Stimulated activated CD4-positive, alpha-beta T cell treated with anti-CD3 and anti-CD28 coated beads, Interleukin-1b, Interleukin-23, amount 100 ng/mL, for 48 hours (primary cell): ENCODE measurements at places on chromosomes 11 and 22.

GRCh38 chr11:93128574-93128973, 69.2 kb downstream of the SLC36A4 start:
- no peak for DNase-seq

- no peak for DNase-seq
These were observed 522.6 kb downstream of the TMEM135 start for GRCh38 chr11:87560352-87560751.

- no peak for DNase-seq
These were observed 688.9 kb upstream of the RAG2 start for GRCh38 chr11:37286890-37287289.

GRCh38 chr11:36425561-36426081, 84.5 kb downstream of the TRAF6 start:
- DNase-seq, result no peak

DNA sequence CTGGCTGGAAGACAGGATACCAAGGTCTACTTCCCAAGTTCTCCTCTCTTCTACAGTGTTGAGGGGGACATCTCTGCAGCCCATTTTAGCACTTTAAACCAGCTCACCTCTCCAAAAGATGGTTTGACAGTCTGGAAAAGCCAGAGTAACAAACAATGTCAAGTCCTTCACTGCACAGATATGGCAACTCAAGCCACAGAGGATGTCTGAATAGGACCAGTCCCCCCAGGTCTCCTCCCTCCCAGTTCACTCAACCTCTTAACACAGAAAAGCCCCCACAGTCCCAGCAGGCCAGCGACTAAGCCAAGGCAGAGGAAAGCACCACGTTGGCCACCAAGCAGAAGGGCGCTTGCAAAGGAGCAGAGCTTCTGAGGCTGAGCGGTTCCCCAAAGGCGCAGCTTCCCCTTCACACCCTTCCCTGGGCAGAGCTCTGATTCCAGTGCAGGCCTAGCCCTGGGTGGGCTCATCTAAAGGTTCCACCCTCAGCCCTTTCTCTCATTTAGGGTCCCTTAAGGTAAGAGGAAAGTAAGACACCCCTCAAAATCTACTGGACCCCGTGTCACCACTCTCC, 62.7 kb downstream of the PAK1 start:
- peak; percentile 7 for DNase-seq
